Endothelial cell of coronary artery (primary cell): ENCODE measurements at places on chromosomes 11 and 22. TPM values are rescaled to one million over a fixed set of nuclear protein-coding genes. Genes with fewer than 3 reads are reported as not detected.

Gene MRGPRX2
- total RNA-seq: not detected in 2 replicates

Gene GSTP1
- total RNA-seq: 850 and 1,023 TPM in 2 replicates

Gene SCGB2A2
- not detected in 2 replicates for total RNA-seq

Gene MS4A6A
- 0.81 and 3.8 TPM in 2 replicates for total RNA-seq

Gene RAB36
- total RNA-seq: 1.0 and 1.3 TPM in 2 replicates

Gene PGGHG
- total RNA-seq: 7.7 and 18.4 TPM in 2 replicates

Gene TRIM48
- total RNA-seq: not detected in 2 replicates

Gene KCTD14
- 0.36 and 0.66 TPM in 2 replicates for total RNA-seq

Gene HTR3B
- total RNA-seq: not detected in 2 replicates

Gene OR5B21
- total RNA-seq: not detected in 2 replicates

Gene KIRREL3
- not detected in 2 replicates for total RNA-seq

Gene POU2AF1
- not detected in 2 replicates for total RNA-seq

Gene LMNTD2
- 0.36 and 1.1 TPM in 2 replicates for total RNA-seq

Gene APOL1
- 12.7 and 38.8 TPM in 2 replicates for total RNA-seq

Gene PRG3
- total RNA-seq: not detected in 2 replicates

Gene MMP7
- total RNA-seq: 0.18 and 0.19 TPM in 2 replicates

Gene SPDYC
- not detected in 2 replicates for total RNA-seq

Gene TSSK2
- total RNA-seq: not detected in 2 replicates

Gene DEPDC7
- 0.18 and 0.56 TPM in 2 replicates for total RNA-seq

Gene HNRNPUL2
- total RNA-seq: 9.8 and 13.6 TPM in 2 replicates

Gene TEX12
- total RNA-seq: 0.09 TPM in 1 of 2 replicates, not detected in the other

Gene GRM5
- 0.18 TPM in 1 of 2 replicates, not detected in the other for total RNA-seq

Gene RHOD
- 3.8 and 14.1 TPM in 2 replicates for total RNA-seq

Gene JAML
- total RNA-seq: 0.19 and 0.27 TPM in 2 replicates

Gene LAYN
- 6.0 and 7.2 TPM in 2 replicates for total RNA-seq

Gene ELMOD1
- 0.09 and 2.6 TPM in 2 replicates for total RNA-seq

Gene SERPING1
- total RNA-seq: 0.09 and 0.56 TPM in 2 replicates
